ENCODE measurements at places on chromosomes 3 and 15. TPM values are rescaled to one million over a fixed set of nuclear protein-coding genes. Genes with fewer than 3 reads are reported as not detected.

Gene NOX5
- total RNA-seq, result 0.11 TPM

Gene SLC15A2
- total RNA-seq, result 0.81 TPM

Gene TEX55
- total RNA-seq, result not detected

Gene NUP210
- total RNA-seq, result 17.1 TPM

Gene ZNF80
- not detected for total RNA-seq

Gene RPSA
- total RNA-seq, result 246 TPM

Gene SLC22A14
- not detected for total RNA-seq

Gene APBA2
- total RNA-seq, result 0.51 TPM

Gene CLDN1
- 136 TPM for total RNA-seq

- no peak for DNase-seq
Observed at GRCh38 chr3:129927072-129927471, 33.6 kb upstream of the TMCC1 start.

DNA sequence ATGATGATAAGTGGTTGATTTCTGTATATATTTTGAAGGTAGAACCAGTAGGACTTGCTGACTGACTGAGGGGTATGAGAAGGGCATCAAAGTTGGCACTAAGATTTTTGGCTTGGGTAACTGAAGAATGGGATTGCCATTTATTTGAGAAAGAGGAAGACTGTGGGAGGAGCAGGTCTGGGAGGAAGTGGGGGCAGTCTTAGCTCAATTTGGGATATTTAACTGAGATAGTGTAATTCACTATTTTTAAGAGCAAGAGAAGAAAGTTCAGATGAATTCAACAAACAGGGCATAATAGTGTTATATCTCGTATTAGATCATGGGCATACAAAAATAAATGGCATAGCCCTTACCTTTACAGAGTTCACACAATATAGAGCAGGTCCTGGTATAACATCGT lies 1.7 kb downstream of the BUB1B start:
- no peak for DNase-seq

DNA sequence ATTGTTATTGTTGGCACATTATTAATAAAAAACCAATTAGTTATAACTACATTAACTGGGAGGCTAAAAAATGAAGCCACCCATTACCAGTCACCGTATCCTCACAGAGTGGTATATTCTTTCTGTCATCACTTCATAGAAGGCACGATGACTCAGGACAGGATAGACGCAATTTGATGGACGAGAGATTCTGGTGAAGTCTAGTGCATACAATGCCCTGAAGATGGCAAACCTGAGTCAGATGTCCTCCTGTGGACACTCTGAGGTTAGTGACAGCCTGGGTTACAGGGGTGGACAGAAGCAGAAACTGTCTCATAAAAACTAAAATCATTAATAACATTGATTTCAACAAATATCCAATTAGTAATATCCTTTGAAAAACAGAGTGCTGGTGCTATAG lies 150.3 kb downstream of the SLC9A9 start:
- DNase-seq, result no peak

- DNase-seq, result no peak
Observed at GRCh38 chr3:1172644-1173043, 79.8 kb downstream of the CNTN6 start.

- DNase-seq, result no peak
Observed at GRCh38 chr15:55627730-55628368, 39.7 kb upstream of the PYGO1 start.

DNA sequence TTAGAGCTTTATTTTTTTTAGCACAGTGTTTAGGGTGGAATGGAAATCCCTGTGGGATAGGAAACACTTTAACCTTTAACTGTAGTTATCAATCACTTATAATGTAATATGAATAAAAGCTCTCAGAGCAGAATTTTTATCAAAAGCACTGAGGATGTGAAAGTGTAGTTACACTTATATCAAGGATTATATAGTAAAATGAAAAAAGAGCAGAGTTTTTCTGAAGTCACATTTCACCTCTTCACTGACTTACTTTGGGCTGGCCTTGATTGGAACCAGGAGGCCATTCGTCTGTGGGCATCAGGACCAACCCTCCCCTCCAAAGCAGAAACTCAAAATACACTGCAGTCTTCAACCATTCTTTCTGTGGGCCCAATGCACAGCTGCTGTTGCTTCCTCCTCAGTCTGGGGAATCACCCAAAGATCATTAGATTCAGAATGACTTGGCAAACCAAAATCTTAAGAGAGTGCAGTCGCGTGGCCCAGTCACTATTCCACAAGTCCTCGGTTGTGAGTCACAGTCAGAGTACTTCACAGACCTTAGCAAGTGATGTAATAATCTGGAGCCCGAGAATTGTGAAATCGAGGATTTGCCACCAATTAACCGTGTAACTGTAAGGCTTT lies 132.6 kb upstream of the COL8A1 start:
- DNase-seq, result no peak

GRCh38 chr15:73608941-73609340 lies 24.2 kb downstream of the NPTN start:
- no peak for DNase-seq

- DNase-seq, result no peak
Observed at GRCh38 chr3:43856761-43857160, 166.0 kb downstream of the ABHD5 start.

- no peak for DNase-seq
Observed at GRCh38 chr3:10883478-10884234, 67.6 kb downstream of the SLC6A11 start.

DNA sequence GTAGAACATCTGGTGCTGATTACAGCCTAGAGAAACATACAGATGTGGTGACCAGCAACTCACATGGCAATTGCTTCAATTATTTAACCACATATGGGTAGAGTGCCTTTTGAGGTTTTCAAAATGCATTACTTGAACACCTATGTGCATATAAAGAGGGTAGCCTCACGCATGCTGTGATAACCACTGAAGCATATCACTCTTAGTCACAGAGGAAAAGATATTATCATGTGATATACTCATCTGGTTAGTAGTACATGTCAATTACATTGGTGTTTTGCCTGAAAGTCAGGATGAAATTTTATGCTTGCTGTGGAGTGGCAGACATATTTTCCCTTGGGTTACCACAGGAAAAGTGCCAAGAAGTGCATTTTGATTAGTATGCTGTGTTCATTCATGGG lies 459.3 kb upstream of the AGTR1 start:
- no peak for DNase-seq

- DNase-seq, result no peak
Observed at GRCh38 chr3:106288781-106289180, 420.0 kb upstream of the CBLB start.

DNA sequence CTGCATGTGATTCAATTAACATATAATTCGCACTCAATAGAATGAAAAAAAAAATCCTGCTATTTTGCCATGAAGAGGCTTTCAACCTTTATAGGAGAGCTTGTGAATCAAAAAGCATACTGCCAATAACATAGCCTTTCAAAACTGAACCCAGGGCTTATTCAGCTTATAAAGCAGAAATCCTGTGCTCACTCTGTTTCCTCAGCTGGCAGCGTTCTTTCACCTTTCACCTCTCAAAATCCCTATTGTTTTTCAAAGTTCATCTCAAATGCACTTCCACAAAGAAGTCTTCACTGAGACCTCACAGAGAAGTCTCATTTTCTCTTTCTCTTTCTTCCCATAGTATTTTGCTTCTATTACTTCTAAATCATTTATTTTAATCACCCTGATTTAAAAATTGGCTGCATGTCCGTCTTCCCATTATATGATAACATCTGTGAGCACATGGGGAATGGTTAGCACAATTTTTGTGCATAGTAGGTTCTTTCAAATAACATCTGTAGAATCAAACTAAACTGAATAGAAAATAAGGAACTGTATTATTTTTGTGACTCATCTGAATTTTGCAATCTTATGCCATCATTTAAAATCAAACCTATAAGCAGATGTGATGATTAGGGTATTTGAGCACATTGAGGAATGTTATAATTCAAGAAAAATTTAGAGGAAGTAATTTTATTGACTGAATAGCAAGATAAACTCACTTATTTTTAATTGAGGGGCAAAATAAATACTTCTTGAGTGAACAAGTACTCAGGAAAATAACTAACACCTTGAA lies 373.4 kb downstream of the NLGN1 start:
- no peak for DNase-seq

DNA sequence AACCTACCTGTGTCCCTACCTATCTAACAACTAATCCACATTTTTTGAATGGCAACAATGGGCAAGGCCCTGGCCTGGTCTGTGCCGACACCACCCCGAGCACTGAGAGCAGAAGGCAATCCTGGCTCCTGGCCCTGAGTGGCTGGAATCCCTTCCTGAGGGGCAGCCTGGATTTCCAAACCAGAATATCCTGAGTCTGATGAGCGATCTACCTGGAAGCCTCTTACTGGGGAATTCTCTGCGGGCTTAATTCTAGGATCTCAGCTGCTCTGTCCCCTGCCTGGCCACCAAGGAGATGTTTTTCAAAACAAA lies 22.1 kb downstream of the ATP2B2 start:
- no peak for DNase-seq
